ENCODE measurements at places on chromosomes 11 and 22. TPM values are rescaled to one million over a fixed set of nuclear protein-coding genes. Genes with fewer than 3 reads are reported as not detected.

ZFTA gene
- 55.8 TPM for total RNA-seq

RBMXL2 gene
- not detected for total RNA-seq

- DNase-seq: no peak
Observed at GRCh38 chr11:3181725-3182461, 16.8 kb upstream of the OSBPL5 start.

ZDHHC5 gene
- total RNA-seq: 15.1 TPM

OR4D5 gene
- under 0.01 TPM for total RNA-seq

JHY gene
- total RNA-seq: 10.6 TPM

DNA sequence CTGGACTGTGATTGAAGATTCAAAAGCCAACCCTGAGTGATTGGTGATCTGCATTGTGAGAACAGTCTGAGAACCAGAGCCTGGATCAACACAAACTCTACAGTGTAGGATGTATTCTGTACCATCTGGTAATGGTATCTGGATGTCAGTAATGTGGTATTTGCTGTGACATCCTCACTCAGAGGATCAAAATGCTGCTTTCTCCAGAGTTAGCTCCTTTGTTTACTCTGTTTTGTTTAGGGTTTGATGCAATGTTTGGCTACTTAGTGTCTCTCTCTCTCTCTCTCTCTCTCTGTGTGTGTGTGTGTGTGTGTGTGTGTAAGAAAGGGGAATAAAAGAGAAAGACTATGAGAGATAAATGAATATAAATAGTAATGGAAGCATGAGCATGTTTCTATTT is 24.3 kb downstream of the CASP4 start:
- DNase-seq: no peak

POTEH gene
- not detected for total RNA-seq

DNA sequence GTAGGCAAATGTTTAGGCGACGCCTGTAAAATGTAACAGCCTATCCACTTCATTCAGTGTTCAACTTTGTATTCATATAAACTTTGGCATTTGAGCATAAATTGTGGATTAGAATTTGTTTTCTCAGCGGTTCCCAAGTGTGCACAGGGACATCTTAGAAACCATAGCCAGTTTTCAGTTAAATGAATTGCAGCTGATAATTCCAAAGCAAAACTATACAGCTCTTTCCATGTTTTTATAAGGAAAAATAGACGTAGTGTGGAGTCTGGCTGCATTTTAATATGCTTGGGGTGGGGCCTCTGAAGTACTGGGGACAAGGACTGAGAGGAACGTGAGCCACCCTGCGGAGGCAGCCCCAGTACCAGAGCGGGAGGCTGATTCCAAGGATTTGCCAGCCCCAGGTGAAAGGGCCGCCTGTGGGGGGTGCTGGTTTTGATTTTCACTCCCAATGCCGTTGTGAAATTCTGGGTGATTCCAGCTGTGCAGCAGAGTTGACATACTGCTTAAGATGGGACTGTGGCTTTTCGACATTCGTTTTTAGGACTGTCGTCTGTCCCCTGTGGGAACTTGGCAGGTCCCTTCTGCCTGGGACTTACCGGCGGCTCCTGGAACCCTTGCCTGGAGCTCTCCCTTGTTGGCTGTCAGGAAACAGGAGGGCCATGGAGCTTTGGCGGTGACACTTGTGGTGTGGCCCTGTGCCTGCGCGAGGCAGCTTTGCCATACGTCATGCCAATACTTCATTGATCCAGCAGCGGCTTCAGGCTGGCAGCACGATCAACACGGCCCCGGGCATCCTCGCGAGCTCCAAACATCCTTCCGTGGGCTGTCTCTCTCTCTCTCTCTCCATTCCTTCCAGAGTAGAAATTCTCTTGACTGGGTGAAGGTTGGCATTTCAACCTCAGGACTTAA is 370.9 kb downstream of the TBC1D22A start:
- DNase-seq: no peak

All from frontal cortex (tissue), 4 donors.